Left ventricle myocardium inferior (tissue), 1 donor: ENCODE measurements at places on chromosomes 7 and 10. TPM values are rescaled to one million over a fixed set of nuclear protein-coding genes. Genes with fewer than 3 reads are reported as not detected.

DNA sequence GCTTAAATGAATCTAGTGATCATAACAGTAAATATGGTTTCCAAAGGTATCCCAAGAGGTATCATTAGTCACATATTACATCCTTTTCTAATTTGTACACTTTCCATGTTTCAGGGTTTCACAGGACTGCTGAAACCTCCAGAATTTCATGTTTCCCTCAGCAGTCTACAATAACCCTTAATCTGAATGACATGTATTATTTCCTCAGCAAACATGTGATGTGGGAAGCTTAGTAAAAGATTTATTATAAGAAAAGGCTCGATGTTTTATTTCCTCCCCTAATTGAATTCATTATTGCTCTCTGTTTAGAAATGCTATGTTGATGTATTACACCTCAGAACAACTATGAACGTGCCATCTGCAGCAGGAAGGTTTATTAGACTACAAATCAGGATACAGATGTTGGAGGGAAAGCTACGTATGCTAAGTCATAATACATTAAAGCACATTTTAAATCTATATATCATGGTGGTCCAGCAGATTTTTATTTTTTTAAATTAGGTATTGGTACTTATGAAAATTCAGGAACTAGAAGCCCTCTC lies 52.5 kb upstream of the SKAP2 start:
- DNase-seq = no peak

DNA sequence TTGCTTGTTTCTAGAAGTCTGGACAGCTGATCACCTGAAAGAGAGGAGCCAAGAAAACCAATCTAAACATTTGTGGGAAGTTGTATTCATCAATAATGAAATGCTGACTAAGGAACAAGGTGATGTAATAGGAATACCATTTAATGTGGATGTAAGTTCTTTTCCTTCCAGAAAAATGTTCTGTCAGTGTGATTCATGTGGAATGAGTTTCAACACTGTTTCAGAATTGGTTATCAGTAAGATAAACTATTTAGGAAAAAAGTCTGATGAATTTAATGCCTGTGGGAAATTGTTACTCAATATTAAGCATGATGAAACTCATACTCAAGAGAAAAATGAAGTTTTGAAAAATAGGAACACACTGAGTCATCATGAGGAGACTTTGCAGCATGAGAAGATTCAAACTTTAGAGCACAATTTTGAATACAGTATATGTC lies 39.8 kb upstream of the ZNF37A start:
- DNase-seq = no peak

GRCh38 chr10:22244001-22244400 lies 26.2 kb upstream of the EBLN1 start:
- no peak for DNase-seq

DNA sequence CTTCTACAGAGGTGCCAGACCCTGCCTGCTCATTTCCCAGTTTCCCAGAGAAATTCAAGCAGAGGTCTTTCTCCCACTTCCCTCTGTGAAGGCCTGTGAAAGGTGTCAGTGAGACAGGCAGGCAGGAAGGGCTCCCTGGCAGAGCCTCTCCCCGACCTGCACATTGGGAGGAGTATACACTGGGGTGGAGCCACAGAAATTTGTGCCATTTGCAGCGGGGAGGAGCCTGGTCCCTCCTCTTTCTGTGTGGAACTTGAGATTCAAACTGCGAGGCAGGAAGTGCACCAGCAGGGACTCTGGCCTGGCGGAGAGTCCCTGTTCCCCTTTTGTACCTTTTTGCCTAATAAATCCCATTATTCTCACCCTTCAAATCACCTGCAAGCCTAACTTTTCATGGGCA lies 54.6 kb upstream of the OPN4 start:
- no peak for DNase-seq

DNA sequence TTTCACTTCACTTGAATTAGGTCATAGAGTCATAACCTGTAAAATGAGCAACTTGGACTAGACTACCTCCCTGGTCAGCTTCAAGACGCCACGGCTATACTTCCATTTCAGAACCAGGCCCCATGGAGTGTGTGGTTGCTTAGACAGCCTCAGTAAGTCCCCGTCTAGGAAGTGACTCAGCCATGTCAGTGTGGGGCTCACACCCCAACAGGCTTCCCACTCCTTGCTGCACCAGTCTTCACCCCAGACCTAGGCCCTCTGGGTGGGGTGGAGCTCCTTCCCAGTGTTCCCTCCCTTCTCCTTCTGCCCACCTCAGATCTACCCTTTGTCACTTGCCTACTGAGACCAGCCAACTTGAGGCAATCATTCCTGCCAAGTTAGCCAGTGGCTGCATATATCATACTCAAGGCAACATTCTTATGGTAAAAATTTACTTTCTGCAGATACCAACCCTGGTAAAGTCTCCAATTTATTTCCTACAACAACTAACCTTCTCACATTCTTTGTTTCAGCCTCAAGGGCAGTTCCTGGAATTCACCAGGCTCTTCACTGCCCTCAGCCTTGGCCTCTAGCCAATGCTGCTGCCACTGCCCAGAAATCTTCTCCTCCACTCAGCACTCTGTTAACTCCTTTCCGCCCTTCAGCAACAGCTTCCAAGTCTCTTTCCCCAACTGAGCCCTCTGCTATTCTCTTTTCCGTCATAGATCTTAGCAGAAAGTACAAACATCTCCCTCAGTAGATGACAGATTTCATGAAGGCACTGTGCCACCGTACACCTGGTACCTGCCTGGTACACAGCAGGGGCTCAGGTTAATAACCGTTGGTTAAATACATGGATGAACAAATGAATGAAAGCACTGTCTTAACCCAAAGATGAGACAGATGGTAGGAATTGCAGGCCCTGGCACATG lies 31.3 kb upstream of the ZNRF2 start:
- DNase-seq = peak; percentile 66

DNA sequence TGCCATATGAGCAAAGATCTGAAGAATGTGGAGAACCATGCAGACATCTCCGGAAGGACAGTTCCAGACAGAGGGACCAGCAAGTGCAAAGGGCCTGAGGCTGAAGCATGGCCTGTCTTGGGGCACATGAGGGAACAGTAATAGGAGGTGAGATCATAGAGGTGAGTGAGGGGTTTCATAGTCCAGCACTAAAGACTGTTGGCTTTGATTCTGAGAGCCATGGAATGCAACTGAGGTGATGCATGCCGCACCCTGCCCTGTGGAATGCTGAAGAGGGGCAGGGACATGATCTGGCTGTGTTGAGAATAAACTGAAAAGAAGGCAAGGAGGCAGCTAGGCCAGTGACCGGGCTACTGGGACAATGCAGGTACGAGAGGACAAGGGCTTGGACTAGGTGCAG lies 253.1 kb upstream of the KLF14 start:
- DNase-seq = no peak

GRCh38 chr10:126618466-126618865 lies 52.0 kb downstream of the C10orf90 start:
- no peak for DNase-seq

- no peak for DNase-seq
Observed at GRCh38 chr7:29478226-29478625, 85.4 kb upstream of the PRR15 start.

GRCh38 chr7:158861004-158861787 lies 4.8 kb downstream of the DYNC2I1 start:
- DNase-seq = no peak

DNA sequence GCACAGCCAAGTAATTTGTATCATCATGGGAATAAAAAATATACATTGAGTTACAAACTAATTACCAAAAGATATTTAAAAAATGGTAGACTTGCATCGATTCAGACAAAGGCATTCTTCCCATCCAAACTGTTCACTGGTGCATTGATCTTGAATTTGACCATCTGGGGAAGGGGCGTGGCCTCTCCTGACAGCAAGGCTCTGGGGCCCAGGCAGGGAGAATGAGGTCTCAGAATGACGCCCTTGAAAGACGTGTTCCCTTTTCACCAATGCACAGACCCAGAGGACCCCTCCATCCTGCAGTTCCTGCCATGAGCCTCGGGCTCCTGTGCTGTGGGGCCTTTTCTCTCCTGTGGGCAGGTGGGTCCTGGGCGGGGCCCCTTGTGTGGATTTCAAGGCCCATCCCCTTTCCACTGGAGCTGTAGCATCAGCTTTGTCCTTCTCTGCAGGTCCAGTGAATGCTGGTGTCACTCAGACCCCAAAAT lies 91.1 kb upstream of the PRSS58 start:
- DNase-seq = no peak

Gene ORAI2
- total RNA-seq = 2.6 TPM

Gene PNLIPRP3
- total RNA-seq = not detected

Gene PWWP2B
- total RNA-seq = 17.2 TPM

Gene PRPS1L1
- not detected for total RNA-seq

Gene CHAT
- not detected for total RNA-seq

Gene CTTNBP2
- total RNA-seq = 1.2 TPM
